Natural killer cell treated with Interleukin-12 subunit alpha and Interleukin-12 subunit beta and Interleukin-15 and Interleukin-18, amount 100 ng/mL, for 72 hours (primary cell): ENCODE measurements at places on chromosomes 4 and X. TPM values are rescaled to one million over a fixed set of nuclear protein-coding genes. Genes with fewer than 3 reads are reported as not detected.

The NLRP2B gene
- not detected for total RNA-seq

The PHKA1 gene
- 2.7 TPM for total RNA-seq

GRCh38 chrX:23811656-23812055, 28.7 kb downstream of the SAT1 start:
- no peaks in the 10 kb centered on the region for H3K27me3 ChIP-seq
- DNase-seq = no peak
- no peak overlapping the region for H3K4me3 ChIP-seq
- no peaks in the 10 kb centered on the region for H3K36me3 ChIP-seq
- no peak overlapping the region for H3K27ac ChIP-seq

GRCh38 chr4:55399581-55399980, 3.8 kb downstream of the TMEM165 start:
- H3K27ac ChIP-seq = peak overlapping the region; percentile 97
- no peak for DNase-seq
- peaks cover 40% of the 10 kb centered on the region for H3K36me3 ChIP-seq
- H3K4me1 ChIP-seq = peaks cover 40% of the 10 kb centered on the region

- no peaks in the 10 kb centered on the region for H3K36me3 ChIP-seq
- H3K27me3 ChIP-seq = peaks cover 8% of the 10 kb centered on the region
- DNase-seq = no peak
- no peak overlapping the region for H3K4me3 ChIP-seq
Measured at GRCh38 chrX:12843668-12844279, 23.1 kb upstream of the TLR7 start.

DNA sequence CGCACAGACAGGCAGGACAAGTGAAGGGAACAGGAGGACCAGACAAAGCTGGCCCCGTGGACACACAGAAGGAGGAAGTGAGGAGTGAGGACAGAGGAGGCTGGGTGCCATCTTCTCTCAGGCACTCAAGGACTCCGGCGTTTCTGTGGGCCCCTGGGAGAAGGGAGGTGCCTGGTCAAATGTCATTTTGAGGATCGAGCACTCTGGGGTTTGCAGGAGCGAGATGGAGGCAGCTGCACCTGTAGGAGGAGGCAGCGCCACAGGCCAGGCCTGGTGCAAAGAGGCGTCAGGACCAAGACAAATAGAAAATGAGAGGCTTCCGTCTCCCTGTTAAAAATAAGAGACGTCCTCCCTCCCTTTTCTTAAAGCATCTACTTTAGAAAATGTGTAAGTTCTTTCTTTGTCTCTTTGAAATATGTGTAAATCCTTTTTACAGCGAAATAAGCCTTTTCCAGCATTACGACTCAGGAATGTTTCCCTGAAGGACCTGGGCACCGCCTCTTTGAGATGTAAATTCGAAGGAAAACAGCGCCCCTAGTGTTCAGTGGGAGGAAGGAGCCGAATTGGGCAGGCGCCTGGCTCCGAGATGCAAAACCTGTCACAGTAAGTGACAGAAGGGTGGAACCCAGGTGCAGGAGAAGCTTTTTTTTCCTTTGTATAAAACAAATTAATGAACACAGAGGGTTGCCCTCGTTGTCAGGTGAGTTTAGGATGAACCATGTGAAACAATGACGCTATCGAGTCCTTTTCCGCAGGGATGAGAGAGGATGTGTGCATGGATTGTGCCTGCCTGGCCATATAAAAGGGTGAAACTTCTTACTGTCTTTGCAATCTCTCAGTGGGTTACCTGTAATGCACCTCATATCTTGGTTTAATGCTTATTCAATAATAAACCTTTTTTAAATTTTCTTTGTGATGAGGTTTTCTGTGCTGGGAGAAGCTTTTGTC, 1.4 kb upstream of the C4orf50 start:
- H3K27ac ChIP-seq = no peak overlapping the region
- H3K36me3 ChIP-seq = no peaks in the 10 kb centered on the region
- H3K27me3 ChIP-seq = peaks cover 8% of the 10 kb centered on the region
- H3K4me3 ChIP-seq = no peak overlapping the region
- H3K4me1 ChIP-seq = peaks cover 6% of the 10 kb centered on the region
- DNase-seq = peak; percentile 47

DNA sequence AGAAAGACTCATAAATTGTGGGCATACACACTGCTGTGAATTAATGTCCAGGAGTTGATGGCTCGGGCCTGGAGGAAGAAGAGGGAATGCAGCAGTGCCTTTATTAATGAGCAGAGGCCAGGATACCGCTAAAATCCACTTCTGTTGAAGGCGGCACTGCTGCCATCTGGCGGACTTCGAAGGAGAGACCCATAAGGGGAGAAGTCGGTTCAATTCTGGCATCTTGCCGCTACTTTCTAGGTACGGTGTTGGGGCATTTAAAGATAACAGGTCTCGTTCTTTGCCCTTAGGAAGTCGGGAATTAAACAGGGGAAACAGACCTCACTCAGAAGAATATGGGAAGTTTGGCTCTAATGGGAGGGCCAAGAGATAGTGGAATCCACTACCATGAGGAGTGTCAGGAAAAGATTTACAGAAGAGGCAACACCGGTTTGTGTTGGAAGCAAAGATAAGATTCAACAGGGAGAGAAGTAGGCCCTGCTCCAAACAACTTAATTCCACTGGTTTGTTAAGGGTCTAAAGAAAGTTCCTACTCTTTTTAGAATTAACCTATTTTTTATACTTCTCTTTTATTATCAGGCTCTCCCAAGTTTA, 133.6 kb upstream of the GIMD1 start:
- H3K4me1 ChIP-seq = no peaks in the 10 kb centered on the region
- no peak overlapping the region for H3K4me3 ChIP-seq
- H3K27me3 ChIP-seq = peaks cover 2% of the 10 kb centered on the region
- no peak for DNase-seq
